ENCODE measurements at places on chromosomes 1 and 21.

DNA sequence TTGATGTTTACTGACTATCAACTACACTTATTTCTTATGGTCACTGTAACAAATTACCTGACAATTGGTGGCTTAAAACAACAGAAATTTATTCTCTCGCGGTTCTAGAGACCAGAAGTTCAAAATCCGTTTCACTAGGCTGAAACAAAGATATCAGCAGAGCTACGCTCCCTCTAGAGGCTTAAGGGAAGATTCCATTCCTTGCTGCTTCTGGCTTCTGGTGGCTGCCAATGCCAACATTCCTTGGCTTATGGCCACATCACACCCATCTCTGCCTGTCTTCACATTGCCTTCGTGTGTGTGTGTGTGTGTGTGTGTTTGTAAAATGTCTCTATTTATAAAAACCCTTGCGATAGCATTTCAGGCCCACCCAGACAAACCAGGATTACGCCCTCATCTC, 66.4 kb downstream of the LMX1A start:
- DNase-seq: no peak

GRCh38 chr21:38329162-38329561, 72.4 kb downstream of the KCNJ15 start:
- peak; percentile 35 for DNase-seq

DNA sequence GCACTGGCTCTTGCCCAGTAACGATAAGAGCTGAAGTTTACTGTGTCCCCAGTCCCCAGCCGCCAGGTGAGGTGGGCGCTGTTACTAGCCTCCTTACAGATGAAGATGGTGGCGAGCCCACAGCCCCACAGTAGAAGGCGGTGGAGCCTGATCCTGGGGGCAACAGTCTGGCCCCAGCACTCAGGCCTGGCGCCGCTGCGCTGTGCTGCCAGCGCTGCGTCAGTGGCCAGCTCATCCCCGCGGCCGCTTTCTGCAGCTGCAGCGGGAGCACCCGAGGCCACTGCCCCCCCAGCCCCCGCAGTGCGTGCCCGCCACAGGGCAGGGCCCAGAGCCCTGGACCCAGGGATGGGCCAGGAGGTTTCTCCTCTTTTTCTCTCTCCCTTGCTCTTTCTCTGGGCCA, 13.3 kb downstream of the H6PD start:
- DNase-seq: no peak

- no peak for DNase-seq
Observed at GRCh38 chr1:67696708-67697107, 11.7 kb downstream of the GADD45A start.

DNA sequence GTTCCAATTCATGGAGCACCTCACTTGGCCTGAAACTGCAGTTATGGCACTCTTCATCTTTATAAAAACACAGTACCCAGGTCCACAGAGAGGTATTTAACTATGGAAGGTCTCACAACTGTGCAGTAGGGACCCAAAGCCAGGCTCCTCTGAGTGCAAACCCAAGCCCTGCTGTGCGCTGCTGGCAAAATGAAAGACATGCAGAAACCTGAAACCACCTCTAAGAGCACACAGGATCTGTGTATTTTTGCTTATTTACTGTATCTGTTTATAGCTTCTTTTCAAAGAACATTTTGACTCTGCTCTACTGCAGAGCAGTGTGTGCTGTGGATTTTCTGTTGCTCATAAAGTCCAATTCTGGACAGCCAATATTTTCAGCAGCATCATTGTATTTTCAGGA, 166.6 kb downstream of the DSCAM start:
- DNase-seq: no peak

DNA sequence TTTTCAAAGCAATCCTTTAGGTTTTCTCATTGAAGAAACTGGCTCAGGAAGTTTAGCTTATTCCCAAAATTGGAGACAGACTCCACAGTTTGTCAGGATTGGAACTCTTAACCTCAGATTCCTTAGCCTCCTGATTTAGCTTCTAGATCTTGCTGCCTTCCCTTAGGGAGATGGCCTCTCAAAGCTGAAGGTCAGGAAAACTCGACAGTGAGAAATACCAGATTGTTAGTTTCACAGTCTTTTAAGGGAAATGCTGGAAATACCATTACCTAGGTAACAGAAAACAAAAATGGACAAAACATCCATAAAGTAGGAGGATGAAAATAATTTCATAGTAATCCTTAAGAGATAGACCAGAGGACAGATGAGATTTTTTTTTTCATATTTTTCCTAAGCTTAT, 7.8 kb downstream of the RASAL2 start:
- DNase-seq: no peak

- peak; percentile 96 for DNase-seq
Observed at GRCh38 chr1:8026153-8026975, at the start of gene ERRFI1. Gene ERRFI1 (minus strand): TSS chr1:8026309. CDS start chr1:8015619, 10,690 bp downstream.

DNA sequence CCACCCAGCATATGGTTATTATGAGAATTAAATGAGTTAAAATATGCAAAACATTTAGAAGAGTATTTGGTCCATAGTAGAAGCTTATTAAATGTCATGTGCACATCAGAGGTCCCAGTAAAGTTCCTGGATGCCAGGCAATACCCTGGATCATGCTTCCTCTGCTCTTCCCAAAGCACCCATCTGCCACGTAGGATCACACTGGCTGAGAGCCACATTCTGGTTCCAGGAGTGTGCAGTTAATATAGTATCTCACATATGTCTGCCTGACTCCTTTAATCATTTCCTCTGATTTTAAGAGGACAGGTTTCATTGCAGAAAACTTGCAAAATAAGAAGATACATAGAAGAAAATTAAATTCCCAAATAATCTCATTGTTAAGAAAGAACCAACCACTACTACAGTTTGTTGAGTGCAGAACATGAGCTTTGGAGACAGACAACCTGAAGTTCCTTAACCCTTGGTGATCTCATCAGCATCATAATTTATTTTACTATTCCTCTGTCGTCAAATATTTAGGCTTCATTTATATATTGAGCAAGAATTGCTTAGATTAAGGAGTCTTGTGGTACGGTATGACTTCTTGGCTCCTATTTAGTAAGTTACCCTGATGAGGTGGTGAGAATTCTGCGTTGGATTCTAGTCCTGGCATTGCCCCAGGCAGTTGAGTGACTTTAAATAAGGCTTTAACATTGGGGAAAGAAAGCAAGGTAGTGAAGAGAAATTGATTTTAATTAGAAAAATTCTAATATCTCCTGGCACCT, 12.3 kb downstream of the SGIP1 start:
- no peak for DNase-seq
